Activated naive CD4-positive, alpha-beta T cell (primary cell): ENCODE measurements at places on chromosomes 12 and 14.

DNA sequence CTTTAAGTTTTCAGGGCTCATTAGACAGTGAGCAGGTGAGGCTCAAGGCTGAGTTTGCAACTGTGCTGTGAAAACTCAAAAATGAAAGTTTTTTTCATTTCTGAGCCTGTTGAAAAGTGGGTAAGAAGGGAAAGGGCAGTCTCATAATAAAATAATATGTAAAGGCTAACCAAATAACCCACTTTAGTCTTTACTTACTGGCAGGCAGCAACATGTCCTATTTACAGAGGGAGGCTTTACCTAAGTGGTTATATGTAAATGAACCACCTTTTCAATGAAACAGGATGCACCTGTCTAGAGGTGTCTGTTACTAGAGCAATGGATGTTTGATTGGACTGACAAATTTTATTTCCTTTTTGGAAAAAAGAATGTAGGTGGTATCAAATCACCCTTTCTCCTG, 158.0 kb downstream of the ETV6 start:
- DNase-seq = no peak

DNA sequence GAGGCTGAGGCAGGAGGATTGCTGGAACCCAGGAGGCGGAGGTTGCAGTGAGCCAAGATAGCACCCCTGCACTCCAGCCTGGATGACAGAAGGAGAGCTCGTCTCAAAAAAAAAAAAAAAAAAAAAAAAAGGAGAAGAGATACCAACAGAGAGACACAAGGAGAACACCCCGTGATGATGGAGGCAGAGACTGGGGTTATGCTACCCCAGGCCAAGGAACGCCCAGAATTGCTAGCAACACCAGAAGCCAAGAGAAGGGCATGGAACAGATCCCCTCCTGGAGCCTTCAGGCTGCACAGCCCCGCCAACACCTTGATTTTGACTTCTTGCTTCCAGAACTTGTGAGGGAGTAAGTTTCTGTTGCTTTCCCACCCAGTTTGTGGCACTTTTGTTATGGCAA, 148.0 kb upstream of the FOXN3 start:
- no peak for DNase-seq

- no peak for DNase-seq
Measured at GRCh38 chr14:74083161-74083560, 1.1 kb downstream of the ALDH6A1 start.

DNA sequence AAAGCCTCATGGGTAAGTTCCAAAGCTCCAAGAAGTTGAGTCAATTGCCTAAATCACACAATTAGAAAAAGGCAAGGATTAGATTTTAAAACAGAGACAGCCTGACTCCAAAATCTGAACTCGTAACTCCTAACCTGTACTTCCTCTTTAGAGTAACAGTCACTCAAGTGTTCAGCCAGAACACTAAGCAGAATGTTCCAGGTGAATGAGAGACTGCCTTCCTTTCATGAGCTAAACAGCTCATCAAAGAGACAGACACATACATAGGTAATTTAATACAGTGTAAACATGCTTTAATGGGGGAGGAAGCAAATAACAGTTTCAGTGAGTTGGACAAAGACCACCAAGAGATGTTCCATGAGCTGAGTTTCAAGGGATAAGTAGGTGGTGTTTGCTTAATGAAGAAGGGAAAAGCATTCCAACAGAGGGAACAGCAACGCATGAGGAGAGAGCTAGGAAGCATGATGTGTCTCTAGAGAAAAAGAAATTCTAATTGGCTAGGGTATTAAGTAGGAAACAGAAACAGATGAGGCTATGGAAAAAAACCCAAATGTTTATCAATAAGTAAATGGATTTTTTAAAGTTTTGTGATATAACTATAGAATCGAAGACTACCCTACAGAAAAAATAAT, 403.9 kb downstream of the MED13L start:
- no peak for DNase-seq

- no peak for DNase-seq
Measured at GRCh38 chr12:83067981-83068380, 381.3 kb downstream of the TMTC2 start.

GRCh38 chr12:110201995-110202394, 77.8 kb downstream of the IFT81 start:
- no peak for DNase-seq

- DNase-seq = peak; percentile 14
Measured at GRCh38 chr14:81453166-81453766, 53.1 kb upstream of the STON2 start.

- no peak for DNase-seq
Measured at GRCh38 chr12:70052476-70052875, 190.8 kb upstream of the CNOT2 start.

DNA sequence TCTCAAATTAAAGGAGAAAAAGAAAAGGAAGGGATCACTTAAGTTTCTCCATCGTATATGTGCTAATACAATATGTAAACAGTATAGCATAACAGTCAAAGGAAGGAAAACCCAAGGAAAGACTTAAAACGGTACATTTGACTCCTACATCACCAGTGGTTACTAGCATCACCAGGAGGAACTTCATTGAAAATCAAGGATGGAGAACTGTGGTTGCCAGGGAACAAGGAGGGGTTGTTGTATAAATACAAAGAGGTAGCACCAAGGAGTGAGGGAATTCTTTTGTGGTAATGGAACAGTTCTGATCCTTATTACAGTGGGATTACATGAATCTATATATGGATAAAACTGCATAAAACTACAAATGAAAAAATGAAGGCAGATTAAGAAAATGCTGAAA, 1.6 kb downstream of the ZFYVE26 start:
- DNase-seq = no peak

DNA sequence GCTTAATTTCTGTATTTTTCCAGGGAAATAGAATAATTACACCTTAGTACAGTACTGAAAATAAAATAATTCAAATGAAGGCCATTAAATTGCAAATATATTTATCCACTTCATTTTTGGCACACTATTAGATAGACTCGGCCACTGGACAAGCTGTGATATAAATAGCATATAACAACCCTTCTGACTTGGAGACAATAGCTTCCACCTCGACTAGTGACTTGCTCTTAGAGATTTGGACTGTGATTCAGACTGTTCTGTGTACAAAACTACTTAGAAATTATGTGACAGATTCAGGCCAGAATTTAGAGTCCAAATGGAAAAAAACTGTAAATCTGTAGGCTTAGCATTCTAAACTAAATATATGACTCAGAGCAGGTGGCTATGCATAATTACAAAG, 949.9 kb downstream of the LRFN5 start:
- no peak for DNase-seq

GRCh38 chr12:125121106-125121505, 55.9 kb downstream of the AACS start:
- no peak for DNase-seq

DNA sequence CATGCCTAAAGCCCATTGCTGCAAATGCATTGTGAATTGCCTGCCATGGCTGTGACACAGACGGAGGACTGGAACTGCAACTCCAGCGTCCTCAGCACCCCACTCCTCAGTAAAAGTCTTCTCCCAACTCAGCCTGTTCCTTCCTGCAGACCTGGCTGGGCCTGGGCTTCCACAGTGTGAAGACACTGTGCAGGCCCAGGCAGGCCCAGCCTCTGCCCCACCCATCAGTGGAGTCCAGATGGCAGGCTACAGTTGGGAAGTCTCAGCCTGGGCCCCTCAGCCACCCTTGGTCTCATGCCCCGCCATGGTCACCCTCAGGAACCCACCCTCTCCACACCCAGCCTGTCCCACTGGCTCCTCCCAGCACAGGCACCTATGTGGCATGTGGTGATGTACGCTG, 22.0 kb downstream of the VSX2 start:
- DNase-seq = no peak

DNA sequence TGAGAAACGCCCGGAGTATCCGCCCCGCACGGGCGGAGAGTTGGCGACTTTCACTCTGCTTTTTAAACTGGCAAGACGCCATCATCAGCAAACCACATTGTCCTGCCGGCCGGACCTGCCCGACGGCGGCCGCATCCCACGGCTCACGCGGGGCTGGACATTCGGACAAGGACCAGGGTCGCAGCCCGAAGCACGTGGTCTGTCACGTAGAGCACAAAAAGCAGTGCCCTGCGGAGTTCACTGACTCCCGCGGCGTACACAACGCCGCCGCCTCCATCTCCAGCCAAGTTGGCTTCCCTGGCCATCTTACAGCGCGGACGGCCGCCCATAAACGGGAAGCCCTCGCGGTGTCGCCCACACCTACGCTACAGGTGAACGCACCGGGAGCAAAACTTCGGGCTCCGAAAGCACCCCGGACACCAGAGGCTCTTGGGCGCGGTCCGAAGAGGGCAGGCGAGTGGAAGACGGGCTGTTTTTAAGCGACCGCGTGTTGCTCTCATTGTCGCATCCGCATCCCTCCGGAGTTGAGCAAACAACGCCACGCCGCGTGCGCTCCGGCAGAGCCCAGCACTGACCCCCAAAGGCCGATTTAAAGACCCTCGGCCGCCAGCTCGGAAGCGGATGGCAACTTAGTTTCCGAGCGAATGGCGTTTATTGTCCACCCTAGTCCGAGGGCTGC, 966 bp downstream of the SINHCAF start:
- peak; percentile 38 for DNase-seq

DNA sequence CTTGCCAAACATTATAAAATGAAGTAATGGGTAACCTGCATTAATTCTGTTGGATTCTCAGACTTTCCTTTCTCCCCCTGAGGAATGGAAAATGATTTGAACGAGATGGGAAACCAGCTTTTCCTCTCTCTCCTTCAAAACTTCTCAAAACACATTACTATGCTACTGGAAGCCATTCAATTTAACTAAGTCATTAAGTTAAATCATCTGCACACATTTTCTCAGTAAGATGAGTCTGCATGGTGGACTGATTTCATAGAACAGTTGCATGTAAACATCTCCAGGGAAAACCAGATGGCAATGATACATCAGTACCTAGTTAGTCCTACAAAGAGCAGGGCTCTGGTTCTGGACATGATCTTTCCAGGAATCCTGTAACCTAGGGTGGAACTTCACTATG, 59.9 kb downstream of the BMP4 start:
- no peak for DNase-seq

GRCh38 chr12:14612250-14612649, 44.6 kb upstream of the PLBD1 start:
- no peak for DNase-seq

DNA sequence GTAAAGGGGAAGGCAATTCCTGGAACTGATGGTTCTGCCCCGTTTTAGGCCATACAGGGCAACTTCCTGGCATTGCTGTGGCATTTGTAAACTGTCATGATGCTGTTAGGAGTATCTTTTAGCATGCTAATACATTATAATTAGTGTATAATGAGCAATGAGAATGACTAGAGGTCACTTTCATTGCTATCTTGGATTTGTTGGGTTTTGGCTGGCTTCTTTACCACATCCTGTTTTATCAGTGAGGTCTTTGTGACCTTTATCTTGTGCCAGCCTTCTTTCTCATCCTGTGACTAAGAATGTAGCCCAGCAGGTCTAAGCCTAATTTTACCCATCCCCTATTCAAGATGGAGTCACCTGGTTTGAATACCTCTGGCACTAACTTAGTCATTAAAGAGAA, 51.2 kb downstream of the TESPA1 start:
- DNase-seq = no peak

- DNase-seq = no peak
Measured at GRCh38 chr14:77018785-77019184, 9.7 kb downstream of the IRF2BPL start.

DNA sequence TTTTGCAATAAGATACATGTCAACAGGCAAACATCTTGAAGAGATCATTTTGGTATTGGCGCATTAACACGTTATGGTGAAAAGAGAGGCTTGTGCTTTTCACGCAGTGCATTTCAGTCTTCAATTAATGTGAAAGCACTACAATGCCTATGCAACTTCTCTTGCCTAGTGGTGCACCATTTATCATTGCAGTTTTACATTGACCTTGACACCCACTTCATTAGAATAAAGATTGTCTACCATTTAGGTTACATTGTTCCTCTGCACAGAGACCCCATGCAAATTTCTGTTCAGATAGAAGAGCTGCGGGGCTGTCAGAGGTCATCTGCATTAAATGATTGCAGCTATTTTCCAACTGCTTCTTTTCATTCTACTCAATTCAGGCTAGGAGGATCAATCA, 212.2 kb upstream of the NPAS3 start:
- DNase-seq = no peak

DNA sequence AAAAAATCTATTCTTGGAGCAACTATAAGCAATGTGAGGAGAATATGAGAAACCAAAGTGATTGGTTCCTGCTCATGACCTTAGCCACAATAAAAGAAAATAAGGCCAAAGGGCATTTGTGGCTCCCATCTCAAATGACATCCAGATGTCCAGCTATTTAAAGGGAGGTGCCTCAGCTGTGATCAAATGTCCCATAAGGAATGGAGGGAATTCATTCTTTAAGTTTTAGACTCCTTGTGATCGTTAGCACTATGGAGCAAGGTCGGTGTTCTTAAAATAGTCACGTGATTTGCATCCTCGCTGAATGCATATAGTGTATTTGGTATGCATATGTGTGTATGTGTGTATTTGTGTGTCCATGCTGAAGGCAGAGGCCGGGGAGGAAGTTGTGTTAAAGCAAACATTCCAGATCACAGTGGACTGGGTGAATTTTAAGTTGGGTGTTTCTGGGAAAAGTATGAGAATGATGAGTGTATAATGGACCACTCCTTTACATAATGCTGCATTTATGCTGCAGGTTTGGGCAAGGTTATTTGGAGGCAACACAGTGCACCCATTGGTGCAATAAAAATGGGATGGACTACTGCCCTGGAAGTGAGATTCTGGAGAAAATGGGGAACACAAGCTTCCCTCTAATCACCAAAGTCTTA, 5.6 kb upstream of the E2F7 start:
- no peak for DNase-seq

DNA sequence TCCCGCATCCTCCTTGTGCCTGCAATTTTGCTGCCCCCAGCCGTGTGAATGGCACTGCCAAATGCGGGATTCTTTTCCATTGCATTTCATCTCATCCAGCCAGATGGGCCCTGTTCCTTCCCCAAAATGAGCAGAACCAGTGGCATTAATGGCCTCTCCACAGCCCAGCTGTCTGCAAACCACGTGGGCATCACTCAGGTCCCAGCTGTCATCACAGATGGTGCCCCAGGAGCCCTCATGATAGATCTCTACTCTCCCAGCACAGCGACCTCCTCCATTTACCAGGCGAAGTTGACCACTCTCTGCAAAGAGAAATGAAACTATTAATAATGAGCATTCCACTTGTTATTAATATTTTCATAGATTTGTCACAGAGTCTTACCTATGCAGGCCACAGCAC, 17.1 kb downstream of the CD163 start:
- DNase-seq = no peak

GRCh38 chr12:31206038-31206670, 119.8 kb downstream of the SINHCAF start:
- DNase-seq = no peak

DNA sequence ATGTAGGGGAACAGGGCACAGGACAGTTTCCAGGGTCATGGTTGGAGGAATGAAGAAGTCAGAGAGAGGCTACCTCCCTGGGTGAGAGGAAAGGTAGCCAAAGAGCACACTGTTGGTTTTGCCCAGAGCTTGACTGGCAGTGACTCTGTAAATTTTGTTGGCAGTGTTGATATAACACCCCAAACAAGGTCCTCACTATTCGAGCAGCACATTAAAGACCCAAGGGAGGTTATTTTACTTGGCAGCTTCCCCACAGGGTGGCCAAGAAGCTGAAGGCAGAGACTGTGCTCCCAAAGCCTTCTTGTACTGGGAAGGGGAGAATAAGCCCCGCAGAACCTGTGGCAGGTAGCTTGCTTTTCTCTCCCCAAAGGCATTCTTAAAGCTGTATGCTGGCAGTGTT, 40.6 kb downstream of the WSCD2 start:
- no peak for DNase-seq

GRCh38 chr12:116933512-116934246, 22.9 kb downstream of the FBXW8 start:
- no peak for DNase-seq

- no peak for DNase-seq
Measured at GRCh38 chr12:6778217-6778573, 5.9 kb downstream of the LAG3 start.
